ENCODE measurements at places on chromosomes 7 and 10. TPM values are rescaled to one million over a fixed set of nuclear protein-coding genes. Genes with fewer than 3 reads are reported as not detected.

DNA sequence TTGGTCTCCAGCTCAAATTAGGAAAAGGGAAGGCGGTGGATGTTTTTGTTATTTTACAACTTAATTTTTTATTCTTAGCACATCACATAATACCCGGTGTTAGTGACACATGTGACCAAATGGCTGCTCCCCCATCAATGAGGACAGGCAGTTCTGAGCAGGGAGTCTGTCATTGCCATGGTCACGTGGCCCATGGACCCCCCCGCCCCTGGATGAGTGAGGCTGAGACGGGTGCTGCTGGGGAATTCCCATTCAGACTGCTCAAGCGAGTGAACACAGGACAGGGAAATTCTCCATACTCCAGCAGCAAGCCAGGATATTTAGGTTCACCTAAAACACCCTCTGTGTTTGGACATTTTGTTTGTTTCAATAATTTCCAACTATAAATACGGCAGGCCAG is 34.7 kb upstream of the SLC35B4 start:
- no peak overlapping the region for H3K27ac ChIP-seq
- H3K4me3 ChIP-seq = no peak overlapping the region
- peaks cover 3% of the 10 kb centered on the region for H3K4me1 ChIP-seq

DNA sequence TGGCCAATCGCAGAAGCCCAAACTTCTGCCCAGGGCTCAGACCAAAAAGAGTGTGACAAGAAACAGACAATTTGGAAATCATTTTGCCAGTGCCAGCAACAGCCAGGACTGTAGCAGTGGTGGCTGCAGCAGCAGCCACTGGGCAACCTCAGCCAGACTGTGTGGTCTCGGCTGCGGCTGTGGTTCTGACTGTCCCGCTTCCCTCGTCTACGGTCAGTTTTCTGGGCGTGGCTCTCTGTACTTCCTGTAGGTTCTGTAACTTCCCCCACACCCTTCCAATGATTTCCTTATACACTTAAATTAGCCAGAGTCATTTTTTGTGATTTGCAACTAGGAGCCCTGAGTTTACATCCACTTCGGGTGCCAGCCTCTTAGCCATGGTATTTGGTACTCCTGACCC is 39.9 kb downstream of the CYTH3 start:
- H3K36me3 ChIP-seq = peaks cover 7% of the 10 kb centered on the region
- H3K4me1 ChIP-seq = peaks cover 3% of the 10 kb centered on the region
- no peak overlapping the region for H3K27ac ChIP-seq
- no peak overlapping the region for H3K4me3 ChIP-seq

- H3K4me3 ChIP-seq = no peak overlapping the region
- no peaks in the 10 kb centered on the region for H3K4me1 ChIP-seq
- H3K36me3 ChIP-seq = no peaks in the 10 kb centered on the region
- no peaks in the 10 kb centered on the region for H3K27me3 ChIP-seq
Observed at GRCh38 chr10:15625261-15625660, 94.5 kb downstream of the ITGA8 start.

- peaks cover 4% of the 10 kb centered on the region for H3K4me1 ChIP-seq
- H3K27ac ChIP-seq = peak overlapping the region; percentile 50
- peak; percentile 72 for DNase-seq
- H3K27me3 ChIP-seq = no peaks in the 10 kb centered on the region
- H3K4me3 ChIP-seq = no peak overlapping the region
Observed at GRCh38 chr10:76082232-76082631, 650.8 kb downstream of the LRMDA start.

Gene GCK
- polyA plus RNA-seq = not detected

- no peaks in the 10 kb centered on the region for H3K27me3 ChIP-seq
- no peak overlapping the region for H3K27ac ChIP-seq
- peak; percentile 90 for DNase-seq
- H3K4me3 ChIP-seq = no peak overlapping the region
- H3K4me1 ChIP-seq = no peaks in the 10 kb centered on the region
Observed at GRCh38 chr7:98420966-98421612, 20.2 kb upstream of the BAIAP2L1 start.

GRCh38 chr10:60114765-60115586 is 208.6 kb upstream of the CCDC6 start:
- no peaks in the 10 kb centered on the region for H3K36me3 ChIP-seq
- no peaks in the 10 kb centered on the region for H3K4me1 ChIP-seq
- DNase-seq = peak; percentile 67
- H3K4me3 ChIP-seq = no peak overlapping the region

GRCh38 chr10:117740691-117741222 is 198.2 kb downstream of the EMX2 start:
- no peak for DNase-seq
- no peaks in the 10 kb centered on the region for H3K36me3 ChIP-seq
- peaks cover under 1% of the 10 kb centered on the region for H3K27me3 ChIP-seq

DNA sequence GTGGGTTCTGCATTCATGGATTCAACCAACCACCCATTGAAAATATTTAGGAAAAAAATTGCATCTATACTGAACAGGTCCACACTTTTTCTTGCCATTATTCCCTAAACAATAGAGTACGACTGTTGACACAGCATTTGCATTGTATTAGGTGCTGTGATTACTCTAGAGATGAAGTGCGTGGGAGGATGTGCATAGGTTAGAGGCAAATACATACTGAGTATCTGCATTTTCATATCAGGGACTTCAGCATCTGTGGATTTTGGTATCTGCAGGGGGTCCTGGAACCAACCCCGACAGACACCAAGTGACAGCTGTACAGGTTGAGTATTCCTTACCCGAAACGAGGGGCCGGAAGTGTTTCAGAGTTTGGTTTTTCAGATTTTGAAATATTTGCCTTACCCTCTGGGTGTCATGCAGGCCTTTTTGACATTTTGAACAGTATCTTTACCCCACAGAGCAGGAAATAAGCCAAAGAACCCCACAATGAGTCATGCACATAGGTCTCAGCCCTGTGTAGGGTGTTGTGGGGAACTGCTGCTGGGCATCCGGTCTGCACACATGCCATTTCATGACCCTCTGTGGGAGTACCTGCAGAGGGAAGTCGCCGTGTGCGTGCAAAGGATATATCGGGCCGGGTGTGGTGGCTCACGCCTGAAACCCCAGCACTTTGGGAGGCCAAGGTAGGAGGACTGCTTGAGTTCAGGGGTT is 14.5 kb downstream of the NUDT5 start:
- no peak overlapping the region for H3K4me3 ChIP-seq
- H3K27me3 ChIP-seq = no peaks in the 10 kb centered on the region
- no peak overlapping the region for H3K27ac ChIP-seq
- no peaks in the 10 kb centered on the region for H3K4me1 ChIP-seq
- DNase-seq = no peak

- H3K4me3 ChIP-seq = no peak overlapping the region
- H3K27ac ChIP-seq = no peak overlapping the region
- H3K4me1 ChIP-seq = no peaks in the 10 kb centered on the region
Observed at GRCh38 chr7:113263749-113264148, 145.4 kb upstream of the SMIM30 start.

Gene VSTM4
- 2.4 TPM for polyA plus RNA-seq

DNA sequence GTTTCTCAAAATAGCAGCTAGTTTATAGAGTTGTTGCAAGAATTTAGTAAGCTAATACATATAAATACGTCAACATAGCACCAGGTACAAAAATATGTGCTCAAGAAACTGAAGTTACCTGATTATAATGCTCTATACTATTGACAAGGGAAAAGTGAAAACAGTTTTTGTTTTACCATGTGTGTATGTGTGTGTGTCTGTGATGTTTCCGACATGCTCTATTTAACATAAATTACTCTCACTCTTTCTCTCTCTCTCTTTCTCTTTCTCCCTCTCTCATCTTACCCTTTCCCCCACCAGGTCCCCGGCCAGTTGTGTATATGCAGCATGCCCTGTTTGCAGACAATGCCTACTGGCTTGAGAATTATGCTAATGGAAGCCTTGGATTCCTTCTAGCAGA is 4.3 kb downstream of the LIPN start:
- H3K27ac ChIP-seq = no peak overlapping the region
- H3K4me1 ChIP-seq = no peaks in the 10 kb centered on the region
- no peaks in the 10 kb centered on the region for H3K36me3 ChIP-seq
- H3K4me3 ChIP-seq = no peak overlapping the region

GRCh38 chr10:47458466-47459154 is 25.3 kb downstream of the ANXA8 start:
- no peaks in the 10 kb centered on the region for H3K27me3 ChIP-seq
- H3K36me3 ChIP-seq = no peaks in the 10 kb centered on the region
- H3K4me1 ChIP-seq = no peaks in the 10 kb centered on the region
- DNase-seq = peak; percentile 76

GRCh38 chr10:69684981-69685353 is 54.9 kb downstream of the FAM241B start:
- H3K36me3 ChIP-seq = no peaks in the 10 kb centered on the region
- no peak for DNase-seq
- no peak overlapping the region for H3K4me3 ChIP-seq
- peak overlapping the region; percentile 96 for H3K27ac ChIP-seq
- H3K27me3 ChIP-seq = no peaks in the 10 kb centered on the region
- H3K4me1 ChIP-seq = peaks cover 19% of the 10 kb centered on the region
